ENCODE measurements at places on chromosomes 5 and 9.

DNA sequence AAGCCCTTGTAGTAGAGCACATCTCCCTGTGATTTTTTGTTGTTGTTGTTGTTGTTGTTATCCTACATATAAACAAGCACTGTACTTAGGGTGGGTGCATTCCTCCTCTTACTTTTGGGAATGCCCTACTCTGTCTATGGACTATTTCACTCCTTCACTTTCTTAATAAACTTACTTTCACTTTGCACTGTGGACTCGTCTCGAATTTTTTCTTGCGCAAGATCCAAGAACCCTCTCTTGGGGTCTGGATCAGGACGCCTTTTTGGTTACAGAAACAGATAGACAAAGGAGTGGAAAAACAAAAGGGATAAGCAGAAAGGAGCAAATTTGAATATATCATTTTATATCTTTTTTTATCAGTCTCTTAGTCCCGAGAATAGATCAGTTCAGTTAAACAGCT is 14.4 kb upstream of the PAIP1 start:
- no peak for DNase-seq

DNA sequence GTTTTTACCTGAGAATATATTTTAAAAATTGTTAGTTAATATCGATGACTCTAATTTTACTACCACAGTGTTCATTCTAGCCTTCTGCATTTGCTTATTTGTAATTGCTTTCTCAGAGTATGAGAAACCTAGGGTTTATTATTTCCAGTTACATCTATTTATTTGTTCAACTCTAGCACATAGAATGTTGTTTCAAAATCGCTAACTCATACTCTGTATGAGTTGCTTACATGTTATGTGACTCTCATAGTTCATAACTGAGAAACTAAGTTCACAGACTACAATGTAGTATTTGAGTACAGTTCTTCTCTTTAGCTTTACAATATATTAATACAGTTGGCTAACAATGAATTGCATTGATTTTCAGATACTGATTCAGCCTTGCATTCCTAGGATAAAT is 103.2 kb downstream of the MACROH2A1 start:
- no peak for DNase-seq

GRCh38 chr9:116154976-116155697 is 1.5 kb downstream of the PAPPA start:
- no peak for DNase-seq

DNA sequence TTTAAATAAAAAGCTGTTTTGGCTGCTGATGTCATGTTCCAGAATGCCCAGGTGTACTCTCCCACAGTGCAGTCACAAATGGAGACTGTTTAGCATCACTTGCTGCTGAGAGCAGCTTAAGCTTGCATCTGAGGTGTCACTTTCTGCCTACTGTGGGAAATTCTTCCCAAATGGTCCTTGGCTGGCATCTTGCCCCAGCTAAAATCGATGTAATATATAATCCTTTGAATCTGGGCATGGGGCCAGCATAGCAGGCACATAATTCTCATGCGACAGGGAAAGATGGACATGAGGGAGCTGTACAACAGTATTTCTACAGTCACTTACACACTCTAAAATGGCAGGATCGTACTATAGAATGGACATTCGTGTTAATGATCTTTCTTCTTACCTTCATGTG is 144.3 kb downstream of the MACIR start:
- DNase-seq = no peak

- DNase-seq = no peak
These were observed 374.8 kb downstream of the KIAA0825 start for GRCh38 chr5:94243612-94244011.

- no peak for DNase-seq
These were observed 38.9 kb downstream of the MTMR12 start for GRCh38 chr5:32273821-32274220.

GRCh38 chr9:6106711-6107339 is 91.4 kb upstream of the RANBP6 start:
- no peak for DNase-seq

GRCh38 chr5:71960195-71960594 is 147.1 kb upstream of the MAP1B start:
- DNase-seq = no peak

DNA sequence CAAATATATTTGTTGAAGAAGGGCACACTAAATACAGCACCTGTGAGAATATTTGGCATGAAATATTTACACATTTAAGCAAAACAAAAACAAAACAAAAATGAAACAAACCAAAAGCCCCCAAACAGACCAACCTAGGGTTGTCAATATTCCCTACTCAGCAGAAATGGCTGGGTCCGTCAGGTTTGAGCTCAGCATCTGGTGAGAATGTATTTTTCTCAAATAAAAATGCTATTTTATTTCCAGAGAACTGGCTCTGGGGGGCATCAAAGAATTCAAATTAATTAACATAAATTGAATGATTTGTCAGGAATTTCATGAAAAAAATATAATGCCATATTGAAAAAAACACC is 142.8 kb upstream of the COL5A1 start:
- DNase-seq = no peak

DNA sequence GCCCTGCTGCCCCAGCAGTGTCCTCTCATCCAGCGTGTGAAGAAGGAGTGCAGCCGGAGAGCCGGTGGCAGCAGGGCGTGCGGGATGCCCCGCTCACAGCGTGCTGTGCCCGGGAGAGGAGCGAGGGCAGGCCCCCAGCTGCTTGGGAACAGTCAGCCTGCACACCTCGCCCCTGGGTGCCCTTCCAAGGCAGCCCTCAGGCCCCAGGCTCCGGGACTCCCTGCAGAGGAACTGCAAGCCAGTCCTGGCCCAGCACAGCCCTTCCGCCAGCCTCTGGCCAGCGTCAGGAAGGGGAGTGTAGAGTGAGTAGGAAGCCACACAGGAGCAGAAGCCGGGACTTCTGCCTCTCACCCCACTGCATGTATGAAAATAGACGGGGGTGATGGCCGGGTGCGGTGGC is 43.5 kb downstream of the ADAMTS2 start:
- no peak for DNase-seq

GRCh38 chr5:155982354-155982753 is 344.6 kb upstream of the SGCD start:
- no peak for DNase-seq

DNA sequence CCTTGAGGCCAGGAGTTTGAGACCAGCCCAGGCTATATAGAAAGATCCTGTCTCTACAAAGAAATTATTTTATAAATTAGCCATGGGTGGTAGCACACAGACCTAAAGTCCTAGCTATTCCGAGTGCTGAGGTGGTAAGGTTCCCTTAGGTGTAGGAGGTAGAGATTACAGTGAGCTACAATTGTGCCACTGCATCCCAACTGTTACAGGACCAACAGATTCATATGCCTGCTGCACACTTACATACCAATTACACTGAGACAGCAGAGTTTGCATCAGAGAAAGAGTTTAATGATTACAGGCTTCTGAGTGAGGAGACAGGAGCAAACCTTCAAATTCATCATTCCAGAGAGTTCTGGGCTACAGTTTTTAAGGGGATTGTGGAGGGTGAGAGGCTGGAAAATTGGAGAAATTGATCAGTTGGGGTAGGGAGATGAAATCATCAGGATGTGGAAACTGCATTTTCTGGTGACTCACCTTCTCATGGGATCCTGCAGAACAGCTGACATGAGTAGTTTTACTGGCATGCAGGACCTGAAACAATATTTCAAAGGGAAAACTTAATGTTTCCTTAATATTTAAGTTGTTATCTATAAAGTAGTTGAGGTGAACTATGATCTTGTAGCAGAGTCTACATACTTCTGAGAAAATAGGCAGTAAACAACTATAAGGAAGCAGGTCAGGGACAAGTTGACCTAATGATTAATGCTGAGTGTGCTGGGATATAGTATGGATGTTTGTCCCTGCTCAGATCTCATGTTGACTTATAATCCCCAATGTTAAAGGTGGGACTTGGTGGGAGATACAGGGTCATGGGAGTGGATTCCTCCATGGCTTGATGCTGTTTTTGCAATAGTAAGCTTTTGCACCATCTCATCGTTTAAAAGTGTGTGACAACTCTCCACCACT is 54.7 kb downstream of the ANXA2R start:
- DNase-seq = no peak

DNA sequence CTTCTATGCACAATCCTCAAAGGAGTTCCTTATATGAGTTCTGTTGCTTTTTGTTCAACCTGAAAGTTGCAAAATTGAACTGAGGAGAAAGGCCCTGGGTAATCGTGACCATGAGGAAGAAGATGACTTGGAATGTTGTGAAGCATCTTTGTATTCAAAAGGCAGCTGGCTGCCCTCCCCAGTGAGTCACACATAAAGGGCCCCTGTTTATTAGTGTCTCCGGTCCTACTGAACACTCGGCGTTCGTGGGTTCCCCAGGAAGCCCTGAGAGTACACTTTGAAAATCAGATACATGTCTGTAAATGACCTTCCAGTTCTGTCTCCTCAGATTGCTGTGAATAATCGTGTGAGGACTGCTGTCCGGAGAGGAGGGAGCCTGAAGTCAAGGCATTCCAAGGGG is 73.6 kb downstream of the C9orf153 start:
- no peak for DNase-seq

- no peak for DNase-seq
These were observed 139.3 kb downstream of the FBXL7 start for GRCh38 chr5:15639288-15639687.

- DNase-seq = no peak
These were observed 224.6 kb downstream of the DRD1 start for GRCh38 chr5:175219366-175219765.

DNA sequence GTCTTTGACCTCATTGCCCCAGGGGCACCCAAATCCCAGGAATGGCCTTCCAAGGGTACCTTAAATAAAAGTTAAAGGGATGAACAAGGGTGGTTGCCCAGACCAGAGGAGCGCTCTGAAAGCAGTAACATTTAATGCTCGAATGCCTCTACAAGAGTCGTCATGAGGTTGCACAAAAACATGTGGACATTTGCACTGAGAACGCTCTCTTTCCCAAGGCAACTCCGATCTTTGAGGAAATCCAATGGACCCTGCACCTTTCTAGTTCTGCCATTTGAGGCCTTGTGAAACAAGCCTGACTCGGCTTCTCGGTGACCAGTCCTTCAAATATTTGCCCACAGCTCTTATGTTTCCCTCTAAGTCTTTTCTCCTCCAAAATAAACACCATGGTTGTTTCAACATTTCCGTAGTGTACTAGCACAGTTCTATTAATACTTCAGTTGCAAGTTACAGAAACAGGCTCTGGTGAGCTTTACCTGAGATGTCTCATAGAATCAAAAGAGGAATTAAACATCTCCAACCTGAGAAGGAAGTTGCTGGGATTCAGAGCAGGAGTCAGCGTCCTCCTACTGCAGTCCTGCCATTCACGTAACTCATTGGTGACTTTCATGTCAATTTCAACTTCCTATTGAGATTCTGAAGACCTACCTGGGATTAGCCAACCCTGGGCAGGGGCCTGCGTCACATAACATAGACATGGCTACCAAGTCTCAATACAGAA is 168.8 kb upstream of the RAI14 start:
- DNase-seq = no peak

- DNase-seq = no peak
These were observed 60.7 kb downstream of the LHFPL2 start for GRCh38 chr5:78587775-78588291.

DNA sequence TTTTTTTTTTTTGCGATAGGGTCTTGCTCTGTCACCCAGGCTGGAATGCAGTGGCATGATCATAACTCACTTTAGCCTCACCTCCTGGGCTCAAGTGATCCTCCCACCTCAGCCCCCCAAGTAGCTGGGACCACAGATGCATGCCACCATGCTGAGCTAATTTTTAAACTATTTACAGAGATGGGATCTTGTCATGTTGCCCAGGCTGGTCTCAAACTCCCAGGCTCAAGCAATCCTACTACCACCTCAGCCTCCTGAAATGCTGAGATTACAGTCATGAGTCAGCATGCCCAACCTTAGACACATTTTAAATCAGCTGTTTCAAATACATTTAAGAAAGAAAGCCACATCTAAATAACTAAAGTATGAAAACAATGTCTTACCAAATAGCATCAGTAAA is 439.0 kb downstream of the EBF1 start:
- DNase-seq = no peak

GRCh38 chr5:166166071-166166470 is 2125.4 kb upstream of the WWC1 start:
- DNase-seq = no peak

DNA sequence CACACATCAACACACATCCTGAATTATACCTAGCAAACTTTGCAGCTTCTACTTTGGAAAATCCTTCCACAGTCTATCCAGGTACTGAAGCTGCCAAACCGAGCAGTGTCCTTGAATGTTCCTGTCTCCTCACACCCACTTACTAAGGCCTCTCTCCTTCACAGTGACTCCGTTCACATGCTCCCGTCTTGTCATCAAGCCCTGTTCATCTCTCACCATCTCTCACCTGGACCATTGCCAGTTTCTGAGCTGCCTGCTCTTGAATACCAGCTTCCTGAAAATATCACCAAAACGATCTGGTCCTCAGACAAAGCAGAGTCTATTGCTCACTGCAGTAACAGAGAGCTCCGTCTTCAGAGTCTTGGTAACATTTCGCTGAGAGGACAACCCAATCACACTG is 57.4 kb downstream of the GCNT1 start:
- no peak for DNase-seq

DNA sequence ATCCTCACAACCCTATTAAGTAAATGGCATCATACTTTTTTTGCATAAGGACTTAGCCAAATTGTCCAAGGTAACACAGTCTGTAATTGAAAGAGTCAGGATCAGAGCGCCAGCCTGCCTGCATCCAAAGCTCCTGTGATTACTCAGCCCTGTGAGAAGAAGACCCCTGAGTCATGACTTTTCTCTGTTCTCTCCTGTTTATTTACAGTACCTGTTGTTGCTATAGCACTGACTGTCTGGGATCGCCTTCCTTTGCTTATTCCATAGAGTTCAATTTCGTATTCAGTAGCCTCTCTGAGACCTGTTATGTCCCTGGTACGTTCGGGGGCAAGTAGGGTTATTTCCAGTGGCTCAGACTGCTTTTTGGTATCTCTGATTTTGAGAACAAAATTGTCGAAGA is 71.8 kb downstream of the TNC start:
- no peak for DNase-seq

DNA sequence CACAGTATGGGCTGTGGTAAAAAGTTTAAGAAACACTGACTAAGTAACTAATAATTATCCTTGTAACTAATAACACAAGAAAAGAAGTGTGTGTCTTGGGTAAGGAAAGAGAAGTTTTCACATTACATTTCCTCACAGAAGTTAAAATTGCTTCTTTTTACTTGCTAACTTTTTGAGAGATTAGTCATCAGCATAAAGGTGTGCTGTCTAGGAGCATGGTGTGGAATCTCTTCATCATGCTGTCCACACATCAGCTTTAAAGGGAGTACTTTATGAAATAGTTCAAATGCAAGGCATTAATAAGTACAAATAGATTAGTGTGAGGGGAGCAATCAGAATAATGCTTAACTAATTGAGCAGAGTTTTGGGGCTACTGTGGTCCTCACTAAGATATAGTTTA is 29.8 kb downstream of the WDR36 start:
- DNase-seq = no peak

GRCh38 chr5:135643881-135644766 is 65.3 kb upstream of the CXCL14 start:
- no peak for DNase-seq

- no peak for DNase-seq
These were observed 61.0 kb downstream of the ZFR start for GRCh38 chr5:32383586-32383985.
